ENCODE measurements at places on chromosomes 3 and 15.

DNA sequence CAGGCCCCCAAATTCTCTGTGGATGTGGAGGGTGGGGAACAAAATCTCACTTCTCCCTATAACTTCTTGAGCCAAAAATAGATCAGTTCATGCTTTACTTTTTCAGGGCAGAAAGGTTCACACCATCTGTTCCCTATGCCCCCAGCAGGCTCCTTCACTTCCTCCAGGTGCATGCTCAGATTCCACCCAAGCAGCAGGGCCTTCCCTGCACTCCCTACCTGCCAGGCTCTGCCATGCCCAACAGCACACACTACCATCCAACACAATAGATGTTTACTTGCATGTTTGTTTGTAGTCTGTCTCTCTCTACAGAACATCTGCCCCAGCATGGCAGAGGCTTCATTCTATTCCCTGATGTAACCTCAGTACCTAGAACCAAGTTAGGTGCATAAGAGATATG lies 43.3 kb downstream of the GABRB3 start:
- peaks cover 19% of the 10 kb centered on the region for H3K36me3 ChIP-seq
- no peak overlapping the region for H3K27ac ChIP-seq
- H3K4me3 ChIP-seq: no peak overlapping the region
- H3K27me3 ChIP-seq: no peaks in the 10 kb centered on the region
- peaks cover 5% of the 10 kb centered on the region for H3K4me1 ChIP-seq

- no peak for DNase-seq
- no peaks in the 10 kb centered on the region for H3K27me3 ChIP-seq
- peak overlapping the region; percentile 75 for H3K27ac ChIP-seq
- H3K4me3 ChIP-seq: no peak overlapping the region
- peaks cover 25% of the 10 kb centered on the region for H3K4me1 ChIP-seq
- peaks cover 6% of the 10 kb centered on the region for H3K36me3 ChIP-seq
These were observed 33.1 kb downstream of the KLHL25 start for GRCh38 chr15:85761635-85762034.

- H3K36me3 ChIP-seq: peaks cover 5% of the 10 kb centered on the region
- no peaks in the 10 kb centered on the region for H3K4me1 ChIP-seq
- no peak for DNase-seq
- H3K27me3 ChIP-seq: no peaks in the 10 kb centered on the region
- no peak overlapping the region for H3K27ac ChIP-seq
These were observed 88.1 kb upstream of the BCL6 start for GRCh38 chr3:187833375-187833774.

DNA sequence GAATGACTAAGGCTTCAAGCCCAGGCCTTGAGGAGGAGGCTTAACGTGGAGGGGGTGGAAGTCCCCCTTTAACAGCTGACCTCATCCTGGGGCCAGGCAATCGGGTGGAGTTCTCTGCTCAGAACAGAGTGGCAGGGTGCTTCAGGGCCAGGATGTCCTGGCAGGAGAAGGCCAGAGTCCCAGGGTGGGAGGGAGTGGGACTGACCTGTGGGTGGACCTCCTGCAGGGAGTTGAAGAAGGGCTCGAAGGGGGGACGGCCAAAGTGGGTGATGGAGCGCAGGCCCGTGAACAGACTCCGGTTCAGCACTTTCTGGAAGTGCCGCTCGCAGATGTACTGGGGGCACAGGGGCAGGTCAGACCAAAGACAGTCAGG lies 19.6 kb downstream of the DUOX2 start:
- no peak overlapping the region for H3K4me3 ChIP-seq
- peaks cover 25% of the 10 kb centered on the region for H3K27me3 ChIP-seq
- H3K4me1 ChIP-seq: no peaks in the 10 kb centered on the region
- no peak overlapping the region for H3K27ac ChIP-seq

GRCh38 chr3:24177201-24177600 lies 232.1 kb downstream of the NR1D2 start:
- DNase-seq: no peak
- no peaks in the 10 kb centered on the region for H3K4me1 ChIP-seq
- H3K4me3 ChIP-seq: no peak overlapping the region
- no peaks in the 10 kb centered on the region for H3K36me3 ChIP-seq

- H3K36me3 ChIP-seq: peaks cover 3% of the 10 kb centered on the region
- peaks cover 19% of the 10 kb centered on the region for H3K4me1 ChIP-seq
- H3K27ac ChIP-seq: peak overlapping the region; percentile 90
- H3K27me3 ChIP-seq: no peaks in the 10 kb centered on the region
- no peak overlapping the region for H3K4me3 ChIP-seq
- DNase-seq: no peak
These were observed 30.7 kb upstream of the IP6K2 start for GRCh38 chr3:48747706-48748105.

DNA sequence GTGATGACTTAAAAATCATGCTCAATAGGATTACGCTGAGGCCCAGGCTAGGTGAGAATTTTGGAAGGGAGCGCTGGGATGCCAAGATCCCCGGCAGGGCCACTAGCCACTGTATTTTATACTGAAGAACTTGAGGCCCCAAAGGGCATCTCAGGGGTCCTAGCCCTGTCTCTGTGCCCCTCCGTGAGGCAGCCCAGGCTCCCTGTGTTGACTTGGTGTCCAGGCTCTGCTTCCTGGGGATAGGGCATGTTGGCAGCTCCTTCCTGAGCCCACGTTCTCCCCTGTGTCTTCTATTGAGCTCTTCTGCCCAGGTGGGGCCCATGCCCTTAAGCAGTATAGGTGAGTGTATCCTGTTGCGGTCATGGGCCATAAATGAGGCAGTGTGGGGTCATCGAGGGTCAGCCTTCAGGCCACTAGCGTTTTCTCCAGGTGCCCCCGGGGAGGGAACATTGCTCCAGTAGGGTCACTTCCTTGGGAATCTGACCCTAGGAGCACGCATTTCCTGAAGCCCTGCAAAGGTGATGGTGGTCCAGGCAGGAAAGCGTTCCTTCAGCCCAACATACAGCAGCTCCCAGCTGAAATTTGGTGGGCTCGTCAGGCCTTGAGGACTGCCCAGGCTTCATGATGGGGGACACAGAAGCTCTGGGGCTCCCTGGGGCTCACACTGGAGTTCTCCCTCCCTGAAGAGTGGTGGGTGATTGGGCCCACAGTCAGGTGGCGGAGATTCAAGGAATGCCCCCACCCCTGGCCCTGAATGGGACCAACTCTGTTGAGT lies 189.4 kb downstream of the UBE3A start:
- peaks cover 7% of the 10 kb centered on the region for H3K36me3 ChIP-seq
- no peak for DNase-seq
- no peak overlapping the region for H3K4me3 ChIP-seq
- no peaks in the 10 kb centered on the region for H3K27me3 ChIP-seq
- H3K4me1 ChIP-seq: no peaks in the 10 kb centered on the region
- H3K27ac ChIP-seq: no peak overlapping the region

GRCh38 chr15:66701422-66702034 lies 508 bp upstream of the SMAD6 start:
- H3K4me3 ChIP-seq: peak overlapping the region; percentile 99
- H3K4me1 ChIP-seq: peaks cover 36% of the 10 kb centered on the region
- H3K36me3 ChIP-seq: no peaks in the 10 kb centered on the region
- peak; percentile 52 for DNase-seq
- H3K27ac ChIP-seq: no peak overlapping the region

GRCh38 chr3:166860217-166860616 lies 519.9 kb downstream of the ZBBX start:
- H3K27me3 ChIP-seq: no peaks in the 10 kb centered on the region
- DNase-seq: no peak
- H3K36me3 ChIP-seq: no peaks in the 10 kb centered on the region
- H3K4me1 ChIP-seq: no peaks in the 10 kb centered on the region
- H3K27ac ChIP-seq: no peak overlapping the region

DNA sequence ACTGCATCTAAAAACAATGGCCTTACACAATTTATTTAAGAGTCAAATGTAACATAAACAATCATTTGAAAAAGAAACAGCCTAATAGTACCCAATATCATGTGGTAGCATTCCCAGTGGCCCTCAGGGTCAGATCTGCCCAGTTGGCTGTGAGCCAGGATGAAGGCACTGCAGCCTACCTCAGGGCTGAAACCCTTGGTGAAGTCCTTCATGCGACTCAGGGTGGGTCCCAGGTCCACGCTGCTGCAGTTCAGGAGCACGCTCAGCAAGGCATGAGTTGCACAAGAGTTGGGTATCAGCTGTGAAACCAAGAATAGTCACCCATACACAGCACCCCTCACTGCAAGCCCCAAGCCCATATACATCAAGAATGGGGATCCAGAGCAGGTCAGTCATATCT lies 37.1 kb downstream of the SEMA3G start:
- H3K36me3 ChIP-seq: peaks cover 5% of the 10 kb centered on the region
- peaks cover 33% of the 10 kb centered on the region for H3K4me1 ChIP-seq
- no peaks in the 10 kb centered on the region for H3K27me3 ChIP-seq
- no peak overlapping the region for H3K27ac ChIP-seq
- no peak for DNase-seq

- no peaks in the 10 kb centered on the region for H3K36me3 ChIP-seq
- H3K4me1 ChIP-seq: peaks cover 25% of the 10 kb centered on the region
- no peak overlapping the region for H3K27ac ChIP-seq
- DNase-seq: no peak
- no peaks in the 10 kb centered on the region for H3K27me3 ChIP-seq
These were observed 29.5 kb downstream of the SLCO3A1 start for GRCh38 chr15:91882858-91883586.

DNA sequence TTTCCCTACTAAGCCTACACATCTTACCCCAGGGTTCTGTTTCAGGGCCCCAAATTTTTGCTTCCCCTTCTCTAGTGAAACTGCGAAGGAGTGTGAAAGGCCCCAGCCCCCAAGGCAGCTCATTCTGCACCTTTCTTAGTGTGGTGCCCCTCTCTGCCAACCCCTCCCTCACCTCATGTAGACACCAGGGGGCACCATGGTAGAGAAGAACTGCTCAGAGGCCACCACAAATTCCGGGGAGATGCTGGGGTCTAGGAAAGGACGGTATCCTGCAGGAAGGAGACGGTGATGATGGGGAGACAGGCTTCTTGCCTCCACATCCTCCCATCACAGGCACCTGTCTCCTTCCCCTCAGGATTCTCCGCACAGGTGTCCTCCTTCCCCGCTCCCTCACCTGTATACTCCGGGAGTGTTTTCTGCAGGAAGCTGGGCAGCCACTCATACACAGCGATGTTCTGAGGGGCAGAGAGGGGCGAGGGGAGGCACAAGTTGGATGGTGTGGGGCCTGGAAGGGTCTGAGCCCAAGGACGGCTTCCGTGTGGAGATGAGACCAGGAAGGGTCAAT lies 3.6 kb downstream of the DUOX2 start:
- H3K36me3 ChIP-seq: no peaks in the 10 kb centered on the region
- H3K27me3 ChIP-seq: peaks cover 64% of the 10 kb centered on the region
- no peak overlapping the region for H3K27ac ChIP-seq

DNA sequence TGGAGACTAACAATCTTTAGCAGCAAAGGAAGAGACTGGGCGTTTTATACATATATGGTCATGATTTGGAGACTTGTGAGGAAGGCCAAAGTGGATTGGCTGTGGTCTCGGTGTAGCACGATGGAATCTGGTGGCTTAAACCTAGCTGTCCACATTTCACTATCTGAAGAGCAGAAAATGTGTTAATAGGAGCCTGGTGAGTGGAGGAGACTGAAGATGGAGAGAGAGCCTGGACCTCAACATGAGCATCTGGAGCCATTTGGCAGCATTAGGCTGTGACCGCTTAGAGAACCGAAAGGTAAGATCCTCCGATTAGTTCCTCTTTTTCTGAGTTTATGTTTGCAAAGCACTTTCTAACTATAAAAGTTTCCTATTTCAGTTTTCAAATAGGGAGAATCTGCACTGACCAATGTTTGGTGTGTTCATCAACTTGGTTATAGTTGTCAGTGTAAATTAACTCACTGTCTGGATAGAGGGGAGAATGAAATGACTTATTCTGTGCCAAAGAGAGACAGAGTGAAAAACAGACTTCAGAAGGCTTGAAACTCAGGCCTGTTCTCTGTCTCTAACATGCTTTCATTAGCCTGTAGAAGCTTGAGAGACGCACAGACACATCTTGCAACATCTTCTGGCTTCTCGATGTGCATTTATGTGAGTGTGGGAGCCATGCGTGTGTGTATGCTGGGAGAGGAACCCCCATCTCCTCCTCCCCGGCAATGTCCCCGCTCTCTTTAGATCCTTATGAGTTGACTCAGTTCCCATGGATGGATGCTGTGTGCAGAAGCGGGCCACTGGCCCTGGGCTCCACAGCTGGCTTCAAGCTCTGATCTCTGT lies 244.7 kb upstream of the TBL1XR1 start:
- no peak overlapping the region for H3K27ac ChIP-seq
- no peak overlapping the region for H3K4me3 ChIP-seq
- DNase-seq: no peak
- no peaks in the 10 kb centered on the region for H3K36me3 ChIP-seq

DNA sequence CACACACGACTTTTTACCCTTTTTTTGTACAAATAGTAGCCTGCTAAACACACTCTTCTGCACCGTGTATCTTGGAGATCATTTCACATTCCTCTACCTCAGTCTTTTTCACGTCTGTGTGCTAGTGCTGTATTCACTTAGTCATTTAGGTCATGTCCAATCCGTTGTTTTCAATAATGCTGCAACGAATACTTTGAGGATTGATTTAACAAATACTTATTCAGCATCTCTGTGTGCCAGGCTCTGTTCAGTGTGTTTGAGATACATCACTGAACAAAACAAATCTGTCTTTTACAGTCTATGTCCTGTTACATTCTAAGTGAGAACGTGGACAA lies 882 bp downstream of the JMJD7 start:
- H3K36me3 ChIP-seq: no peaks in the 10 kb centered on the region
- no peak overlapping the region for H3K27ac ChIP-seq
- peaks cover 10% of the 10 kb centered on the region for H3K27me3 ChIP-seq
- no peak for DNase-seq
- H3K4me1 ChIP-seq: peaks cover 12% of the 10 kb centered on the region

DNA sequence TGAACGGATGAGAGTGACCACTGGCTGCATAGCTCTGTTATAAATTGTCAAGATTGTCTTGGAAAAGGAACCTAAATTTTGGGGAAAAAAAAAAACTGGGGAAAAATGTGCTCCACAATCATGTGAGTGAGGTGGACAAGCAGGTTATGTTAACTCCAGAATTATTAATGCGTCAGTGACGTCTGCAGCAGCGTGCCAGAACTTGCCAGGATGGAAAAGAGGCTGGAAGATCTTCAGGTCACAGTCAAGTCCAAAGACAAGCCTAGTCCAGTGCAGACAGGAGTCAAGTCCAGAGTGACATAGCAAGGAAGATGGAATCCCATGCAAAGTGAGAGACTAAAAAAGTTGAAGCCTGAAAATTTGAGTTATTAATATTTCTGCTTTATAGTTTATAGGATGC lies 140.6 kb downstream of the RYR3 start:
- no peaks in the 10 kb centered on the region for H3K36me3 ChIP-seq
- no peak for DNase-seq
- H3K27me3 ChIP-seq: peaks cover 2% of the 10 kb centered on the region
- no peak overlapping the region for H3K4me3 ChIP-seq
- no peak overlapping the region for H3K27ac ChIP-seq

GRCh38 chr3:87833039-87833377 lies 225.8 kb downstream of the CGGBP1 start:
- H3K4me3 ChIP-seq: no peak overlapping the region
- no peak overlapping the region for H3K27ac ChIP-seq
- no peaks in the 10 kb centered on the region for H3K27me3 ChIP-seq
- H3K36me3 ChIP-seq: no peaks in the 10 kb centered on the region
- DNase-seq: no peak

Data from neural crest cell (in vitro differentiated cells).